ENCODE measurements at places on chromosomes 4 and X. TPM values are rescaled to one million over a fixed set of nuclear protein-coding genes. Genes with fewer than 3 reads are reported as not detected.

- H3K4me3 ChIP-seq = no peak overlapping the region
- H3K27me3 ChIP-seq = peaks cover 31% of the 10 kb centered on the region
- H3K27ac ChIP-seq = no peak overlapping the region
- no peaks in the 10 kb centered on the region for H3K36me3 ChIP-seq
These were observed 2.8 kb upstream of the GRIA2 start for GRCh38 chr4:157217708-157218107.

CCKAR gene
- not detected for total RNA-seq

DNA sequence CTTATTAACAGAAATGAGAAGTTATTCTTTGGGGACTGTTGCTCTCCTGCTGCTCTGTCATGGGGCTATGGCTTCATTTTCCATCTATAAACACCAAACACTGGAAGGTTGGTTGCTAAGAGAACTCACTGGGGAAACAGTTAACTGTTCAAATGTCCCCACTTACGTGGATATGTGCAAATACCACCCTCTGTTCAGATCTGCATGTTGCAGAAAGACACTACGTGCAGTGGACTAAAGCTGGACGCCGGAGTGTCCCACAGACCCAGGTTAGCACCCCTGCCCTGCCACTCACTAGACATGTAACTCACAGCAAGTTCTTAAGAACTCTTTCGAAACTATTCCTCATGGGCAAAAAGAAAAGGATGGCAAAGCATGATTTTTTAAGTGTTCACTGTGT is 62.1 kb downstream of the SORBS2 start:
- H3K4me1 ChIP-seq = no peaks in the 10 kb centered on the region
- no peak for DNase-seq
- no peak overlapping the region for H3K4me3 ChIP-seq
- H3K27me3 ChIP-seq = no peaks in the 10 kb centered on the region
- no peak overlapping the region for H3K27ac ChIP-seq

GUCY1A1 gene
- 63.1 TPM for total RNA-seq

RPL39 gene
- total RNA-seq = 1,325 TPM

DNA sequence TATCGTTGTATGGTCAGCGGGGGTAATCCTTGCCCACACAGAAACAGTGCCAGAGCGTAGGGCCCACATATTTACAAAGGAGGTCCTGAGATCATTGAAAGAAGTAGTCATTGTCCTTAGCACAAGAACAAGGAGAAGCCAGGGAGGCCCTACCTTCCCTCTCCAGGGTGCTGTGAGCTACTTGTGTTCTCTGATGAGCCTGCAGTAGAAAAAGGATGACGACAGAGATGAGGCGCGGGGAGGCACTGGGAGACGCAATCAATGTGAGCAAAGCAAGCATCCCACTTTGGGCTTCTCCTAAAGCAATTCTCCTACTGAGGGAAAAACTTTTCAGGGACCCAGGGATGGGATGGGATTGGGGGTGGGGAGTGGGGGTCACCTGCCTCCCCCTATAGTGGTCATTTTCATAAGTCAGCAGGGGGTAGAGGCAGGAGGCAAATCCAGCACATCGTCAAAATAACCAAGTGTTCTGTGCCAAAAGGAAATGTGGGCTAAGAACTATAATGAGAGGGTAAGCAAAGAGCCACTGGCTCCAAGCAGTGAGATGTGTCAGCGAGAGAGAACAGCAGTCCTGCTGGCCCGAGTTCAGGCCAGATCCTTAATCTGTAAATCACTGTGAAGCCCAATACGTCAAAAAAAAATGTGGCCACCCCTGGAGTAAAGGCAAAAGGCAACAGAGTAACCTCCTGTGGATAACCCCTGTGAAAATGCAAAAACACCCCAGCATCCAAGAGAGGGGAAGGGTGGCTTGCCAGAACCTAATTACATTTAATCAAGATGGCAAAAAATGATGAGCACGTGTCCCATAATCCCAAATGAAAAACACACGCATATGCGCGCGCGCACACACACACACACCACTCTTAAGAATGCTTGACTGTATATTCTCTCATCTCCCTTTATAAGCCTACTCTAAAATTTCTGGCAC is 136.6 kb upstream of the HHIP start:
- H3K4me3 ChIP-seq = no peak overlapping the region

SLC10A6 gene
- 0.97 TPM for total RNA-seq

ADGRL3 gene
- total RNA-seq = 6.0 TPM

GRCh38 chrX:150575419-150575814 is 7.0 kb downstream of the MTM1 start:
- no peaks in the 10 kb centered on the region for H3K27me3 ChIP-seq
- DNase-seq = no peak
- no peak overlapping the region for H3K4me3 ChIP-seq

DNA sequence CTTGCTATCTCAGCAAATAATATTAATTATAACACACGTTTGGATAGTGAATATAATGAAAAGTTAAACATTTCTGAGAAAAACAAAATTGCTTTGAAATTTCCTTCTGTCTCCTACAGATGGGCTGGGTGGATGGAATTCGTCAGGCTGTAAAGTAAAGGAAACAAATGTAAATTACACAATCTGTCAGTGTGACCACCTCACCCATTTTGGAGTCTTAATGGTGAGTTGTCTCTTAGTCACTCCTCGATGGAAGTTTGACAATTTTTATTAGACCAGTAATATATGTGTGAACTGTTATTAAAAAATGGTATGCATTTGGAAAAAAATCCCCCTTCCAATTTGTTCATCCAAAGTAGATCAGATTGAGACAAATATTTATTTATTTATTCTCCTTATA is 92.5 kb upstream of the BRS3 start:
- DNase-seq = no peak
- H3K4me3 ChIP-seq = no peak overlapping the region
- no peak overlapping the region for H3K27ac ChIP-seq
- H3K27me3 ChIP-seq = no peaks in the 10 kb centered on the region
- H3K4me1 ChIP-seq = no peaks in the 10 kb centered on the region
- H3K36me3 ChIP-seq = no peaks in the 10 kb centered on the region

DNA sequence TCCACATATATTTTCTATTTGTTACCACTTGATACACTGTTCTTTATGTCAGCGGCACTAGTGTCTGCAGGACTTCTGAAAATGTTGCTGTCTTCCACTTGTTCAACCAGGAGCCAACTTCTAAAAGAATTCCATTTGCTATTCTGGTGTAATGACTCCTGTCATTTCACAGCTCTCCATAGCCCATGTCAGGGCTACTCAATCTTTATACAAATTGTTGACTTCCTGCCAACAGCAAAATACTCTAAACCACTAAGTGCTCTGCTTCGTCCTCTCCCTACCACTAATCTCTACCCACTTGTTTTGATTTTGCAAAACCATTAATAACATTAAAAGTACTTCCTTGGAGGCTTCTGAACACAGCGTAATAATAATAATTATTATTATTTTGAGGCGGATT is 7.2 kb downstream of the CTSO start:
- peaks cover 2% of the 10 kb centered on the region for H3K36me3 ChIP-seq
- H3K27ac ChIP-seq = no peak overlapping the region
- DNase-seq = no peak
- H3K4me1 ChIP-seq = peaks cover 8% of the 10 kb centered on the region
- H3K4me3 ChIP-seq = no peak overlapping the region
- H3K27me3 ChIP-seq = no peaks in the 10 kb centered on the region

IL2 gene
- not detected for total RNA-seq

ETNPPL gene
- not detected for total RNA-seq

DNA sequence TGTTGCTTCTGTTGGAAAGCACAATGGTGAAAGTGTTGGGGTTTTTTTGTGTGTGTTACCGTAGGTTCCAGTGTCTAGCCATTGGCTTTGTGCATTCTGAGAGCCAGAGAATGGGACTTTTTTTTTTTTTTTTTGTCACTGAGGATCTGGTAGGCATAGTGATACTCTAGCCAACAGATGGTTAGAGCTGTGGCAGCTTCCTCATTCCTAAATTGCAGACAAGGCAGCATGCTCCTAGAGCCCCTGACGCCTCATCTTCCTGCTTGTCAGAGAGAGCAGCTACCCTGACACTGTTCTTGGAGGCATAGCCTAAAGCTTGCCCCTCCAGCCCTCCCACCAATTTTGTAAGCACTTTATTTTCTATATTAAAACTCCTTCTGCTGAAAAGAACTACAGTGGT is 27.0 kb downstream of the ARHGEF9 start:
- H3K27ac ChIP-seq = no peak overlapping the region
- no peaks in the 10 kb centered on the region for H3K4me1 ChIP-seq

DNA sequence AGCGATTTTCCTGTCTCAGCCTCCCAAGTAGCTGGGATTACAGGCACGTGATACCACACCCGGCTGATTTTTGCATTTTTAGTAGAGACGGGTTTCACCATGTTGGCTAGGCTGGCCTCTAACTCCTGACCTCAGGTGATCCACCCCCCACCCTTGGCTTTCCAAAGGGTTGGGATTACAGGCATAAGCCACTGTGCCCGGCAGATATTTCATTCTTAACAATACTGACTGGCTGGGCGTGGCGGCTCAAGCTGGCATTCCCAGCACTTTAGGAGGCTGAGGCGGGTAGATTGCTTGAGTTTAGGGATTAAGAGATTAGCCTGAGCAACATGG is 1.3 kb downstream of the PQBP1 start:
- no peak for DNase-seq
- no peak overlapping the region for H3K27ac ChIP-seq
- peaks cover 6% of the 10 kb centered on the region for H3K4me1 ChIP-seq
- no peak overlapping the region for H3K4me3 ChIP-seq
- peaks cover 36% of the 10 kb centered on the region for H3K36me3 ChIP-seq

SSX4 gene
- not detected for total RNA-seq

- no peak overlapping the region for H3K4me3 ChIP-seq
- DNase-seq = no peak
- no peaks in the 10 kb centered on the region for H3K27me3 ChIP-seq
These were observed 319.1 kb downstream of the GPAT3 start for GRCh38 chr4:83855044-83855443.

SH3TC1 gene
- total RNA-seq = 73.1 TPM

DNA sequence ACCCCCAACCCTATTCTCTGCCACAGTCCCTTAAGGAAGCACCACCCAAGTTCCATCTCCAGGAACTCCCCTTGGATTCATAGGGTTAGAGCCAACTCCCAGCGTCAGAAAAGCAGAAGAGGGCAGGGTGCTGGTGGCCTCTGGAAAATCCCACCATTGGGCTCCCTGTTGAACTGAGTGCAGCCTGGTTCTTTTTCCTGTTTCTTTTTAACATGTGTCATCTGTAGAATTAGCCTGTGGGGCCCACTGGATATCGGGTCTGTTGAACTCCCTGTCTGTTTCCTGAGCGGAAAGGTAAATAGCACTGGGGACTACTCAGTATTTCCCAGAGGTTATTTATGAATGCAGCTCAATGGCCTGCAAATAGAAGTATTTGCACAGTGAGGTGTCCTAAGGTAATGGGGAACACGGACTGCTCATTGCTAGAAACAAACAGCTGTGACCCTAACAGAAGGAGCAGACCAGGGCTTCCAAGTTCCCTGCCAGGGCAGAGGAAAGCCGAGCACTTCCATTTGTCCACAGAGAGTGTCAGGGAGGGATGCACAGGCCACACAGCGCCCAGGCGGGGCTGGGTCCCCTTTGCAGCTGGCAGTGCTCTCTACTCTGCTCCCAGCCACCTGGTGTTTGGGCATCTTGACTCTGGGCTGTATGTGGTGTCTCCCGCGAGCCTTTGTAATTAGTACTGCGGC is 102.6 kb downstream of the FHDC1 start:
- H3K27me3 ChIP-seq = no peaks in the 10 kb centered on the region
- no peaks in the 10 kb centered on the region for H3K4me1 ChIP-seq
- DNase-seq = no peak
- H3K27ac ChIP-seq = no peak overlapping the region

DNA sequence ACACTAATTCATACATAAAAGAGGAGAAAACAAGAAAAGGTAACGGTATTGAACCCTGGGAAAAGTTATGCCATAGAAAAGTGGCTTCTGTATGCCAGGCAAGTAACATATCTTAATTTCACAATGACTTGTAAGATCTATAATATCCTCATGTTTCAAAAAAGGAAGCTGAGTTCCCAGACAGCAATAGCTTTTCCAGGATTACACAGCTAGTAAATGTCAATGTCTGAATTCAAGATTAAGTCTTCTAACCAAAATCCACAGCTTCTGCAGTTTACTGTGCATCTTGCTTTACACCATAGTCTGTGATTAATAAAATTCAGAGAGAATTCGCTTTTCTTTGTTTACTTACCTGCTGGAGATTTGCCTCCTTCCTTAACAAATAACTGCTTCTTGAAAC is 55.8 kb upstream of the GAB1 start:
- H3K36me3 ChIP-seq = no peaks in the 10 kb centered on the region
- DNase-seq = no peak
- no peak overlapping the region for H3K4me3 ChIP-seq
- H3K27me3 ChIP-seq = no peaks in the 10 kb centered on the region
- peaks cover 8% of the 10 kb centered on the region for H3K4me1 ChIP-seq

- H3K36me3 ChIP-seq = no peaks in the 10 kb centered on the region
- H3K4me3 ChIP-seq = no peak overlapping the region
- no peaks in the 10 kb centered on the region for H3K4me1 ChIP-seq
- H3K27me3 ChIP-seq = no peaks in the 10 kb centered on the region
- peak overlapping the region; percentile 69 for H3K27ac ChIP-seq
- DNase-seq = no peak
These were observed 171.2 kb downstream of the TMA16 start for GRCh38 chr4:163665521-163666331.

DNA sequence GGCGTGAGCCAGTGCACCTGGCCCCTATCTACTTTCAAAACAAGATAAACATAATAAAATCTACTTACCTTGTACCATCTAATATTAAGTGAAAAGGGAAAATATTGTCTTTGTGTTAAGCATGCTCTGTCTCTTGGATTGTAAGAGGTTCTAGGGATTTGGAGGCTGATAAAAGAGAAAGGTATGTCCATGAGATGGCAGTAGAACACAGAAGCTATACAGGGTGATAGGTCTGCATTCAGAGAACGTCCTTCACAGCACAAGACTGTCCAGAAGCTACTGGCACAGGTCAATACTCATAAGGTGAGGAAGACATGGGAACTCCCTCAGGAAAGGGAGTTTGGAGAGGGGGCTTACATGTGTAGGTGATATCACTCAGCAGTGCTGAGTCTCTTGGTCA is 135.5 kb downstream of the TMEM47 start:
- no peaks in the 10 kb centered on the region for H3K4me1 ChIP-seq
- no peak overlapping the region for H3K4me3 ChIP-seq
- H3K36me3 ChIP-seq = no peaks in the 10 kb centered on the region
- H3K27ac ChIP-seq = no peak overlapping the region

GRCh38 chrX:28659269-28659668 is 72.0 kb downstream of the IL1RAPL1 start:
- no peak overlapping the region for H3K27ac ChIP-seq
- no peaks in the 10 kb centered on the region for H3K27me3 ChIP-seq
- DNase-seq = no peak
- no peak overlapping the region for H3K4me3 ChIP-seq
- no peaks in the 10 kb centered on the region for H3K4me1 ChIP-seq

GRCh38 chrX:15947648-15948317 is 93.2 kb upstream of the AP1S2 start:
- H3K4me3 ChIP-seq = no peak overlapping the region
- no peaks in the 10 kb centered on the region for H3K4me1 ChIP-seq
- no peak for DNase-seq

DNA sequence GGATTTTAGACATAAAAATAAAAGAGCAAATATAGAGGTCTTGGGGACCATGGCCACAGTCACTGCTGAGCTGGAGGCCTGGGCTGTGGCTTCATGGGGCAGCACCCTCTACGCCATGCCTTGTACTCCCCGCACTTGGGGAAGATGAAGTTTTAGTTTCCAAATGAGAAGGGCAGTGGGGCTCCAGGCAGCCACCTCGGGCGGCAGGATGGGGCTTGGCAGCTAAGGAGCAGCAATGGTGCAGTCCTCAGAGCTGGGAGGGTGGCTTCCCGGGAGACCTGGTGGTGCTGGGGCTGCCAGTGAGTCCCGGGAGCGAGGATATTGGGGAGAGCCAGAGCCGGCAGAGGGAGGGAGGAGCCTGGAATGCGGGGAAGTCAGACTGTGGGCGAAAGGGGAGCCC is 2.4 kb downstream of the CXCR3 start:
- peak overlapping the region; percentile 11 for H3K4me3 ChIP-seq
- no peaks in the 10 kb centered on the region for H3K4me1 ChIP-seq
- H3K36me3 ChIP-seq = peaks cover 24% of the 10 kb centered on the region
- H3K27ac ChIP-seq = no peak overlapping the region

ATP2B3 gene
- not detected for total RNA-seq
